H7 (cell line): ENCODE measurements at places on chromosomes 16 and 17. TPM values are rescaled to one million over a fixed set of nuclear protein-coding genes. Genes with fewer than 3 reads are reported as not detected.
A peak's percentile ranks its signal among the peaks of the same experiment; 100 is the strongest.

Gene MT1A
- total RNA-seq = 1.1 TPM in 1 of 2 replicates, not detected in the other

Gene PLD6
- 0.17 TPM in 1 of 2 replicates, not detected in the other for total RNA-seq

Gene DCAKD
- 70.7 and 71.5 TPM in 2 replicates for total RNA-seq

Gene TBC1D3L
- total RNA-seq = 2.4 and 3.3 TPM in 2 replicates

Gene SSTR5
- 0.18 and 0.21 TPM in 2 replicates for total RNA-seq

Gene C1QL1
- total RNA-seq = 12.7 and 17.3 TPM in 2 replicates

Gene UNC13D
- total RNA-seq = 4.2 and 7.2 TPM in 2 replicates

Gene MINK1
- 42.4 and 58.2 TPM in 2 replicates for total RNA-seq

Gene CDH1
- total RNA-seq = 19.0 and 38.6 TPM in 2 replicates

Gene EME1
- total RNA-seq = 21.7 and 28.2 TPM in 2 replicates

Gene DNASE1L2
- total RNA-seq = 0.48 and 0.69 TPM in 2 replicates

Gene INCA1
- 0.42 and 0.63 TPM in 2 replicates for total RNA-seq

GRCh38 chr17:82826956-82827355, 12.9 kb downstream of the ZNF750 start:
- DNase-seq = no peak

DNA sequence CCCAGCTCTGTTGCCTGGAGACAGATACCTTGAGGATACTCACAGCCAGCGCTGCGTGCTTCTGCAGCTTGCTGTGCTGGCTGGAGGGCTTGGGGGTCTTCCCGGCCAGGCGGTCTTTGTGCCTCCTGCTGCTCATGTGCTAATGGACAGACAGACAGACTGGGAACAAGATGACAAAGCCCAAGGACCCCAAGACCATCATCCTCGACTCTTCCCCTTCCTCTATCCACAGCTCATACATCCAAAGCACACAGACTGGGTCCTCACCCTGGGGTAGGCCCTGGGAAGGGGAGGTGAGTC, 7.7 kb downstream of the NKIRAS2 start:
- no peak for DNase-seq

GRCh38 chr16:4214215-4214621, 27.7 kb downstream of the SRL start:
- DNase-seq = no peak

- DNase-seq = no peak
Measured at GRCh38 chr16:49605536-49606254, 232.1 kb downstream of the C16orf78 start.

DNA sequence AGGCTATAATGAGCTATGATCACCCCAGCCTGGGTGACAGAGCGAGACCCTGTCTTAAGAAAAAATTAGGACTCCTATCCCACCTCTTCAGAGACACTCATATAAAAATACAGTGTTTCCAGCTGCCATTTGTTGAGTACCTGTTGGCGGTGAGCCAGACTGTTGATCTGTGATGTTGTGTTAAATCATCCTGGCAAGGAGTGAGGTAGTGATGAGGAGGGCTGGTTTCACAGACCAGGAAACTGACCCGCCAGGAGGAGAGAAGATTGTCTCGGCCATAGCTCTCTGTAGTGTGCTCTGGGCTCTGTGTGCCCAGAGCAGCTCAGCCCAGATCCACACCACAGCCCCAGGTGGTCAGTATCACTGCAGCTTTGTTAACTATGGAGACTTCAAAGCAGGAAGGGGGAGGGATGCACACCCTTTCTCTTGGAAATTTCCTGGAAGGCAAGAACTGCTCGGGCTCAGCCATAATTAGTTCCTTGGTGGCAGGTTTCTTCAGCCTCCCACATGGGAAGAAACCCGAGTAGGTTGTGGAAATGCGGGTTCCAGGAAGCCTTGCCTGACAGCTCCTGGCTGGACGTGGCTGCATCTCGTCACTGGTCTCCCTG, 343.0 kb downstream of the SNX29 start:
- no peak for DNase-seq

GRCh38 chr17:75783069-75783783, 1.4 kb upstream of the UNK start:
- no peak for DNase-seq

GRCh38 chr16:1876468-1876867, 4.5 kb upstream of the MEIOB start:
- no peak for DNase-seq

- DNase-seq = peak; percentile 58
Measured at GRCh38 chr17:80738987-80739730, 194.5 kb downstream of the RPTOR start.

- DNase-seq = peak; percentile 94
Measured at GRCh38 chr17:79835953-79836509, 3.2 kb downstream of the CBX4 start.

GRCh38 chr17:21512307-21513011, 136.3 kb downstream of the KCNJ12 start:
- no peak for DNase-seq

DNA sequence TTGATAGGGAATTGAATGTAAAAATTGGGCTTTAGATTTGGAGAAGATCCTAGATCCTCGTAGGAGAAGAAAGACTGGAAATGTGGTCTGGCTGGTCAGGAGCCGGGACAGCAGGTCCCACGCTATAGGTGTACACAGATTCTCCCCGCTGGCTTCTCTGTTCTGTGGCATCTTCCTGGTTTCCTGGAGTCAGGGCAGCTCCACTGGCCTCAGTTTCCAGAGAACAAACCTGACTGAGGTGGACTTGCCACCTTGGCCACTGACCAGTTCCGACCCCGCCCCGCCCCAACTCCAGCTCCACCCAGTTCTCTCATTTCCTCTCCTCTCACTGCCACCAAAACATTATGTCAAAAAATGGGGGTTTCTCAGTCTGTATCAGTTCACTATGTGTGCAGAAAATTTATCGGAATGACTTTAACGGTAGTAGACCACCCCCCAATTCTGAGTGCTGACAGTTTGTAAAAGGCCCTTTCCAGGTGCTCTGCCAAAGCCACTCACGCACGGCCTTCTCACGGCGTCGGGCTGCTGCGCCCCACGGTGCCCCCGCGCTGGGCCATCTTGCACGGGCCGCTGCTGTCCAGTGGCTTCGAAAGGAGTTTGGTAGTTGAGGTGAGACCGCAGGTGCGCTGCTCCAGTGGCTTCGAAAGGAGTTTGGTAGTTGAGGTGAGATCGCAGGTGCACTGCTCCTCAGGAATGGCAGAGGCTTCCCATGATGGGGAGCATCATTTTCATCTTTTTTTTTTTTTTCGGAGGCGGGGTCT, 161.4 kb upstream of the CHMP6 start:
- DNase-seq = no peak

- no peak for DNase-seq
Measured at GRCh38 chr17:2040219-2040827, 1.5 kb upstream of the OVCA2 start.

DNA sequence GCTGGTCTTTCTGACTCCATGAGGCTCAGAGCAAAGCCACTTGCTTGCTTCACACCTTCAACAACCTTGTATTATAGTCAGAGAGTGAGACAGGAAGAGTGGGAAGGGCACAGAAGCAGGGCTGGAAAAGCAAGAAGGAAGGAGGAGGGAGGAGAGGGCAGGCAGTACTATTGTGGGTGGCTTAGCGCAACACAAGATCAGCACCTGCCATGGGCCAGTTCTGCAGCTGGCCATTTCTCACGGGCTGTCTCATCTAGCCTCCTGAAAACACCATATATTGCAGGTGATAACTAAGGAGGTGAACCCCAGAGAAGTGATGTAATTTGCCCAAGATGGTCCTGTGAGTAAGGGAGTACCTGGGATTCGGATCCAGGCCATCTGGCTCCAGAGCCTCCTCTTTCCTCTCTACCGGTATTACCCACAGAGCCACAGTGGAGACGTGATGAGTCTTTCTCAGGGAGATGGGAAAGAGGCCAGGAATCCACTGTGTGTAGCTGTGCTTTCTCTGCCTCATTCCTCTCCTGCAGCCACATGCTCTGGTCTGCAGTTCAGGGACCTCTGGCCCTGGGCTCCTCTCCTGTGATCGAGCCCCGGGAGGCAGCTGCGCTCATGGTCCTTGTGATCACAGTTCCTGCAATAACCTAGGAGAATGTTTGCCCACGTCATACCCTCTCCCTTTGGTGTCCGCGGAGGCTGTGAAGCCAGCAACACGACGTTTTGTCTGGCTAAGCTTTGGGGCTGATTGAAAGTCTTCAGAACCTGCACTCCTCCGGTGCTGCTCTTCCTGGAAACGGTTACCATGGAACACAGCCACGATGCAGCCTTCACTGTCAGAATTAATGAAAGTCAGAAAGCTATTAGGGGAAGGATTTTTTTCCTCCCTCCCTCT, 178.1 kb upstream of the CCL2 start:
- DNase-seq = no peak

DNA sequence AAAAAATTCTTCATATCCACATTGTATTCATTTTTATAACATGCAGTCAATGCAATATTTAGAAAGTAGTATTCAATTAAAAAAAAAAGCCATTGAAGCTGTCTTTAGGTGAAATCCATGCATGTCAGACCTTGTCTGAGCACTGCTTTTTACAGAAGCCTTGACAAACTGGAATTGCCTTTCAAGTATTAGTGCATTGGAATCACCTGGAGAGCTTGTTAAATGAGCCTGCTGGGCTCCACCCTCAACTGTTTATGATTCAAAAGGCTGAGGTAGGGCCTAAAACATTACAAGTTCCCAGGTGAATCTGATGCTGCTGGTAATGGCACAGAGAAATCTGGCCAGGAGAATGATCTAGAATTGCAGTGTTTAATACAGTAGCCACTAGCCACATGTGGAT, 85.8 kb downstream of the HIC1 start:
- no peak for DNase-seq

DNA sequence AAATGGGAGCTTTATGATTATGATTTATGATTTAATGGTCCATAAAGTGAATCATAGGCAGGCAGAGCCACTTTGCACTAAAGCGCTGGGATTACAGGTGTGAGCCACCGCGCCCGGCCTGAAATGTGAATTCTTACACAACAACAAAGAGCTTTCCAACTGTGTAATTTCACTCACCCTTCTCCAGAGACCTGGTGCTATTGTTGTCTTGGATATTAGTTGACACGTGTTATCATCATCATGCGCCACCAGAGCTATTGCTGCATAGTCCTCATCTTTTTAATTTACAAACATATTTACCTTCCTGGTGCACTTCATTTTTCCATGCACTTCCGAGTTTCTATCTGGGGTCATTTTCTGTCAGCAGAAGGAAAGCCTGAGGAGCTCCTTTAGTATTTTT, 4.8 kb upstream of the UTS2R start:
- no peak for DNase-seq

DNA sequence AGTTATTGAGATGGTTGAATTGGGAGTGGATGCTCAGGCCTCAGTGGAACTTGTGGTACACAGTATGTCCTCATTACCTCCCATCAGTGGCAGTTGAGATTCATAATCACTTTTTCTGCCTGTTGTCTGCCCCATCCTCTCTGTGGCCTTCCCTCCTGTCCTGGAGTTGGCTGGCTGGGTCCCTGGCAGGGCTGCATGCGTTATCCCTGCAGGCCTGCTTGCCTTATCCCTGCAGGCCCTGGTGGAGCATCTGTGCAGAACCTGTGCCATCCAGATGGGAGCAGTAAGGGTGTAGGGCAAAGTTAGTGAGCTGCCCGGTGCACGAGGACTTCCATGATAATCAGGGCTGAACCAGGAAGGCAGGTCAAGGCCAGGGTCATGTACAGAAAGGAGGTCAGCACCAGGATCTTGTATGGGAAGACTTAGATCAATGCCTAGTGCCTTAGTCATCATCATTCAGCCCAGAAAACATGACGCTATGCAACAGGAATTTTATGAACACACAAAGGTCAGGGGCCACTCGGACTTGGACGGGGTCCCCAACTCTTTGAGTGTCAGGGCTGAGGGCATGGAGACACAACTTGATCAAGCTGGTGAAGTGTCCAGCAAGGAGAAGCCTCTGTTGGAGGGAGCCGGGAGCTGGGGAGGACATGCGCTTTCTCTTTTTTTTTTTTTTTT, 47.2 kb downstream of the ABCC1 start:
- DNase-seq = peak; percentile 8

DNA sequence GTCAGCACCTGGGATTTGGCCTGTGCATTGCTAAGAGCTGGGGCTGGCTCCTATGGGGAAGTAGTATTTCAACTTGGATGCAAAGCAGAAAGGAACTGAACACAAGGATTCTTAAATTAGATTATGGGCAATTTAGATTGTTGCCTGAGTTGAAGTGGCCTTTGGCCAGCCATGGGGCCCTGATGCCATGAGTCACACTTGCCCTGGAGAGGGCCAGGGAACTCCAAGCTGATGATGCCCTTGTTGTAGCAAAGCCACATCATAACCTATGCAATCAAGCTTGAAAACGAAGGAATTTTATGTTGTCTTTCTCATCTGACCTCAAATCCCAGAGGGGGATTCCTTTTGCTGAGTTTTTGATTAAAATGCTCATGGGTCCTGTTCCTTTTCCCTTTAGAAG, 3.9 kb upstream of the SPATA32 start:
- DNase-seq = no peak

DNA sequence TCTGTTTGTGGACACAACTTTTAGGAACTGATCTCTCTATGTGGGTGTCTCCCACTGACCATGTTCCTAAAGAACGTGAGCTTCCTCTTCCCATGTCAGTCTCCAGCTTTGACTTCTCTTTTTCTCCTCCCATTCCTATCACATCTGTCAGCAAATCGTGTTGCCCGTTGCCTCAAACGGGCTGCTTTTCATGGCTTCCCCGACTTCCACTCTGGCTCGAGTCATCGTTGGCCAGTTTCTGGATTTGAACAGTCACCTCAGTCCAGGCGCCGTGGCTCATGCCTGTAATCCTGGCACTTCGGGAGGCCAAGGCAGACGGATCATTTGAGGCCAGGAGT, 5.4 kb downstream of the ABCC1 start:
- DNase-seq = no peak

GRCh38 chr16:17101646-17102045, 369.1 kb downstream of the XYLT1 start:
- DNase-seq = peak; percentile 43

DNA sequence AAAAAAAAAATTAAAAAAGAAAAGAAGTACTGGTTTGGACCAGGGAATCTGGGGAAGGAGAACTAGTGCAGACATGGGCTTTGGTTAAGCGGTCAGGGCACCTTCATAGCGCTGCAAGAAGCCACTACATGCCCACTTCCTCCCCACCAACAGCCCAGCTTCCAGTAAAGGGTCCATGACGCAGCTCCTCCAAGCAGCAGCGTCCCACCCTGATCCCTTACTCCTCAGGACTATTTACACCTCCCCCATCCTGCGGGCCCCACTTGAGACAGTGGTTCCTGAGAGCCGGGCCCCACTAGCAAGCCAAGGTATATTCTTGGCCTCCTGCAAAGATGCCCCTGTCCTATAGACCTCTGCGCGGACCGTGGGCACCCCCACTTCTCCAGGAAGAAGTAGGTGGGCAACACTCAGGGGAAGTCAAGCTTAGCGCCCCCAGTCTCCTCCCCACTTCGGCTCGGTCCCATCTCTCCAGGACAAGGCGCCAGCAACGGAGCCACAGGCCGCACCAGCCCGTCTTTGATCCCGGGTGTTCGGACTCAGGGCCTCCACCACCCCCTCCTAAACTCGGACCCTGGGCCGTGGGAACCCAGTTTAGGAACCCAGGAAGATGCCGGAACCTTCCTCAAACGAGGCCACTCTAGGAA, 913 bp upstream of the PRR14 start:
- no peak for DNase-seq

- no peak for DNase-seq
Measured at GRCh38 chr16:3825103-3825502, 55.4 kb downstream of the CREBBP start.
